Activated CD4-positive, alpha-beta T cell treated with anti-CD3 and anti-CD28 coated beads for 36 hours (primary cell): ENCODE measurements at places on chromosomes 5 and 9. TPM values are rescaled to one million over a fixed set of nuclear protein-coding genes. Genes with fewer than 3 reads are reported as not detected.

DNA sequence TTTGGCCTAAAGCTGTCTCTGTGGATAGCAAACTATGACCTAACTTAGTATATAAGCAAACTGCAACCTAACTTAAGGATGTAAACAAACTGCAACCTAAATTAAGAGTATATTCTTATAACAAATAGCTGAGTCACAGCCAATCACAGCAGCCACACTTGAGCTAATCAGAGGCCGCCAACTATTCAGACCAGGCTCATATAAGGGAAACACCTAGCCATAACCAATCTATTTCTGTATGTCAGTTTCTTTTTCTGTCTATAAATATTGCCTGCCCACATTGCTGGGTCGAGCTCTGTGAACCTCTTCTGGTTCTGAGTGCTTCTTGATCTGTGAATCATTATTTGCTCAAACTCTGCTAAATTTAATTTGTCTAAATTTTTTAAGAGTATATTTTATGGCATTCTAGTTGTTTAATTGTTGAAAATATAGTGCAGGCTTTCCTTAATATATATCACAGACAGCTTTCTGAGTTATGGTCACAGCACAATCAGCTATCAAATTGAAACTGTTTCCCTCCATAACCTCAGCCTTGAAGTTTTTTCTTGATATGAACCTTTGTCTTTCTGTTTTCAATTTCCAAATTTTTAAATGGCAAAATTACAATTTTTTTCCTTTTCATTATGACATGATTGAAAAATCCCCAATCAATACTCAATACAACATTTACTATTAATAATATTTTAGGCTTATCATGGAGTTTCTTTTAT is 327.1 kb upstream of the NUDT12 start:
- DNase-seq, result no peak
- no peaks in the 10 kb centered on the region for H3K36me3 ChIP-seq
- no peak overlapping the region for H3K4me3 ChIP-seq
- no peaks in the 10 kb centered on the region for H3K4me1 ChIP-seq

GRCh38 chr5:173989432-173990082 is 587 bp downstream of the C5orf47 start:
- peaks cover 8% of the 10 kb centered on the region for H3K27me3 ChIP-seq
- no peaks in the 10 kb centered on the region for H3K4me1 ChIP-seq
- DNase-seq, result no peak

DNA sequence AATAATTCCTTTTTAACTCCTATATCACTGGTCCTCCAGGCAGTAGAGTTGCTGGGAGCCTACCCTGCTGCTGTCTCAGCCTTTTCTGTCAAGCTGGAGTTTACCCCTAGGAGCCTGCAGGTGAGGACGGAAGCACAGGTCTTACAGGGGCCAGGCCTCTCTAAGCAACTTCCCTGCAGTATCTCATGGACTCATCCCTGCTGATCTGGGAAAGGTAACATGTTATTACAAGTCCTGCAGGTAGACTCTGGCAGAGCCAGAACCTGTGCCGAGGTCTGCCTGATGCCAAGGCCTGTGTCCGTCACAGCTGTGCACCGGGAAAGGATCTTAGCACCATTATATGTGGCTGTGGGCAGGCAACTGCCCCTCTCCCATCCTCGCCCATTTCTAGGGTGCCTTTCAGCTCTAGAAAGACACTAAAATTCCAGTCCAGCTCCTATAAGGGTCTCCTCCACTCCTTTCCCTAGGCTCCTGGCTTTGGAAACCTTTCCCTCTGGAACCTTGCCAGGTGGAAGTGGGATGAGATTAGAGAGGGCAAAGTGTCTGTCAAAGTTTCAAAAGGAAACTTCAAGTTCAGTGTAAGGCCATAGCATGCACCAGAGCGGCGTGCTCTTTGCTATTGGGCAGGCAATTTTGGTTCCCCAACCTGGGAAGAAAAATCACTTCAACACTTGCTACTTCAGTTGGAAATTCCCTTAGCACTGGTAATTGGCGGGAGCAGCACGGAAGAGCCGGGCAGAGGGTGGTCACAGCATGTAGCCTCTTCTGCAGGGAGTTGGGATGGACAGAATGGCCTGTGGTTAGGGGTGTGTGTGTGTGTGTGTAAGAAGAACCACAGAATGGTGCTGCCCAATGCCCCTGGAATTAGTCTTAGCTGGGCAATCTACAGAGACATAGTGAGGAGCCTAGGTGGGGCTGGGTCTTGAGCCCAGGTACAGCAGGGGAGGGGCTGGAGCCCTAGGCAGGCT is 17.5 kb downstream of the TMEM171 start:
- H3K4me1 ChIP-seq, result no peaks in the 10 kb centered on the region
- no peak overlapping the region for H3K27ac ChIP-seq
- no peak for DNase-seq
- H3K36me3 ChIP-seq, result no peaks in the 10 kb centered on the region

DNA sequence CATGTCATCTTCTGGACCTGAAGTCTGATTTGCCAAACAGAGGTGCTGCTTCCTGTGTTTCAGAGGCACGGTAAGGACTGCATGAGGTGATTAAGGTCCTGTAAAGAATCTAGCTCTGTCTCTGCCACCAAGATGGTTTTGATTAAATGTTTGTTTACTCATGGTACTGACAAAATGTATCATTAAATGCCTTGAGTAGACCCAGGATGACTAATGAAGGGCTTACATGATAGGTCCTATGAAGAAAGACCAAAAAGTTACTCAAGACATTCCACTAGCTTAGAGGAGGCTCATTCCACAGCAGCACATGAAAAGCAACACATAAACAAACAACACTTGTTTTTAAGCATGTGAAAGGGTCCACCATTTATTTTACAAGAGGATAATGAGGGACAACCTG is 100.9 kb downstream of the BOD1 start:
- no peaks in the 10 kb centered on the region for H3K4me1 ChIP-seq
- no peak for DNase-seq
- H3K27me3 ChIP-seq, result peaks cover 31% of the 10 kb centered on the region
- H3K36me3 ChIP-seq, result no peaks in the 10 kb centered on the region
- no peak overlapping the region for H3K4me3 ChIP-seq

GRCh38 chr5:56356121-56356835 is 123.1 kb upstream of the ANKRD55 start:
- no peaks in the 10 kb centered on the region for H3K36me3 ChIP-seq
- no peak overlapping the region for H3K27ac ChIP-seq
- H3K4me1 ChIP-seq, result peaks cover 38% of the 10 kb centered on the region
- H3K27me3 ChIP-seq, result no peaks in the 10 kb centered on the region
- DNase-seq, result no peak

DNA sequence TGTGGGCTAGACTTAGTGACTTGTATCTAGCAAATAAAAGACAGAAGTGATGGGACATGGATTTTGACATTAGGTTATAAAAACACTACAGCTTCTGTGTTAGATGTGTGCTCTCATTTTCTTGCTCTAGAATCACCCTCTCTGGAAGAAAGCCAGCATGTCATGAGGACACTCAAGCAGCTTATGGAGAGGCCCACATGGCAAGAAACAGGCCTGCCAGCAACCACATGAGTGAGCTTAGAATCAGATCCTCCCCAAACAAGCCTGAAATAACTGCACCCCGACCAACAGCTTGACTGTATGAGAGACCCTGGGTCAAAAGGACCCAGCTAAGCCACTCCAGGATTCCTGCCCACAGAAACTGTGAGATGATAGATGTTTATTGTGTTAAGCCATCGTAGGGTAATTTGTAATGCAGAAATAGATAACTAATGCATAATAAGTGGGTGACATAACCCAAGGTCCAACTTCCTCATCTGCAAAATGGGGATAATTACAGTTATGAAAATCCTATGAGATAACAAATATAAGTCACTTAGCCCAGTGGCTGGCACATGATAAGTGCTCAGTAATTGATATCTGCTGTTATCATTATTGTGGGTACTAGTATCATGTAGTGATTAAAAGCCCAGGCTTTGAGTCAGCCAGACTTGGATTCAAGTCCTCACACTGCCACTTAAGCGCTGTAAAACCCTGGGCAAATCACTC is 86.5 kb downstream of the KLHL3 start:
- H3K27me3 ChIP-seq, result no peaks in the 10 kb centered on the region
- no peak overlapping the region for H3K27ac ChIP-seq
- peaks cover 19% of the 10 kb centered on the region for H3K36me3 ChIP-seq
- no peak for DNase-seq
- no peaks in the 10 kb centered on the region for H3K4me1 ChIP-seq

DNA sequence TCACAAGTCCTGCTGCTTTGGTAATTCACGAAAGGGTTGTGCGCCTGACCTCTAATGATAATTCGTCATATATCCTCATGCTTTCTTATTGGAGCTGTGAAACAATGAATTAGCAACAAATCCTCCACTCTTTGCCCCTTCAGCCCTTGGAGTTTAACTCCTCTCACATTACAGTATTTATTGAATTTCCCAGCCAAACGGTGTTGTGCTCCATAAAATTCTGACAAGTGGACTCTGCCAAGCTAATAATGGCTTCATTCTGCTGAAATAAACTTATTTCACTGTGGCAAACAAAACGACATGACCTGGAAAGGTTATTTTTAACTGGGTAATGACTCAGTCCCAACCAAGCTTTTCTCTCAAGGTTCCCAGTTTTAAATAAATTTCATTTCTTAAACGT is 984.4 kb upstream of the DMAC1 start:
- no peaks in the 10 kb centered on the region for H3K27me3 ChIP-seq
- H3K27ac ChIP-seq, result no peak overlapping the region
- DNase-seq, result no peak

DNA sequence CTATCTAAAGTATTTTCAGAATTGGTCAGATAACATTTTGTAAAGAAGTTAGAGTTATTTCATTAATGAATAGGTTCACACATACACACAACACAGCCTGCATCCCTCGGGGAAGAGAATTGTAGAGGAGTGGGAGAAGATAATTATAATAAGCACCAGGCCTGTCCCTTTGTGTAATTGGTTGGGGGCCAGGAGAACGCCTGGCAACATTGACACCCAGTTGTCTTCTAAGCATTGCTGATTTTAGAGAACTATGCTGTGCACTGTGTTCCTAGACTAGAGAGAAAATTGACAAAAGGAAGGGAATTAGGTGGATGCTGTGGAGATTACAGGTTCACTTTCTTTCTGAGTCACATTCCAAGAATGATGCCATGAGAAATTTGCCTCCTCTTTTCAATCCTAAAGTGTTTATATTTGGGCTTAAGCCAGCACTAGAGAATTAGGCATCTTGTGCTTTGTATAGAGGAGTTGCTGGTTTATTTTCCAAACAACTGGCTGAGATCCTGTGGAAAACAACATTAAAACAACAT is 247.6 kb downstream of the COX7C start:
- no peak overlapping the region for H3K4me3 ChIP-seq
- no peak overlapping the region for H3K27ac ChIP-seq
- no peak for DNase-seq
- no peaks in the 10 kb centered on the region for H3K36me3 ChIP-seq
- no peaks in the 10 kb centered on the region for H3K4me1 ChIP-seq

GRCh38 chr9:103068753-103069152 is 73.6 kb downstream of the CYLC2 start:
- H3K4me3 ChIP-seq, result no peak overlapping the region
- no peaks in the 10 kb centered on the region for H3K4me1 ChIP-seq
- no peaks in the 10 kb centered on the region for H3K36me3 ChIP-seq
- DNase-seq, result no peak

GRCh38 chr5:141657404-141657803 is 6.2 kb upstream of the FCHSD1 start:
- H3K27me3 ChIP-seq, result no peaks in the 10 kb centered on the region
- no peak for DNase-seq
- no peaks in the 10 kb centered on the region for H3K4me1 ChIP-seq
- H3K4me3 ChIP-seq, result no peak overlapping the region
- H3K27ac ChIP-seq, result no peak overlapping the region
- no peaks in the 10 kb centered on the region for H3K36me3 ChIP-seq

- DNase-seq, result peak; percentile 20
- no peak overlapping the region for H3K4me3 ChIP-seq
- H3K27me3 ChIP-seq, result peaks cover 5% of the 10 kb centered on the region
- H3K36me3 ChIP-seq, result no peaks in the 10 kb centered on the region
- no peak overlapping the region for H3K27ac ChIP-seq
Measured at GRCh38 chr5:82817897-82818676, 259.1 kb downstream of the TMEM167A start.

DNA sequence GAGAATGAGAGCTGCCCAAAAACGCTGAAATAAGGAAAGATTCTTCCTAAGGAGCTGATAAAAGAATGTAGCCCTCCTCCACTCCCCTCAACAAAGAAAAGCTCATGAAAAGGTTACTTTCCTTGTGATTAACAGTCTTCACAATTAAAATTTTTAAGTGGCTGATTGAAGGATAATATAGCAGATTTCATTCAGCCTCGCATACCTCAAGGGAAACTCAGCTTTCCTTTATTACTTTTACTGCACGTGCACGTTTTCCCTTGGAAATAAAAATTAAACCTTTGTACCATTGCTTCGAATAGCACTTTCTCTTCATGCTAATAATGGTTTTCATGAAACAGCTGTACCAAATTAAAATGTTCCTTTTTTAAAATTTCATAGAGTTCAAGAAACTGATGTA is 234.0 kb upstream of the GRAMD2B start:
- H3K27me3 ChIP-seq, result no peaks in the 10 kb centered on the region
- H3K36me3 ChIP-seq, result no peaks in the 10 kb centered on the region
- H3K4me1 ChIP-seq, result no peaks in the 10 kb centered on the region
- H3K27ac ChIP-seq, result no peak overlapping the region

- H3K4me3 ChIP-seq, result no peak overlapping the region
- no peak for DNase-seq
- no peaks in the 10 kb centered on the region for H3K4me1 ChIP-seq
- H3K36me3 ChIP-seq, result no peaks in the 10 kb centered on the region
Measured at GRCh38 chr5:168218746-168219145, 72.7 kb upstream of the WWC1 start.

- no peaks in the 10 kb centered on the region for H3K36me3 ChIP-seq
- H3K4me3 ChIP-seq, result no peak overlapping the region
- no peak overlapping the region for H3K27ac ChIP-seq
- no peak for DNase-seq
- no peaks in the 10 kb centered on the region for H3K27me3 ChIP-seq
Measured at GRCh38 chr5:90853750-90854149, 295.2 kb downstream of the ADGRV1 start.

GRCh38 chr5:79284846-79285245 is 48.9 kb downstream of the JMY start:
- H3K4me3 ChIP-seq, result no peak overlapping the region
- H3K36me3 ChIP-seq, result peaks cover 35% of the 10 kb centered on the region
- H3K4me1 ChIP-seq, result peaks cover 16% of the 10 kb centered on the region
- H3K27ac ChIP-seq, result no peak overlapping the region

GRCh38 chr5:6849316-6850105 is 136.3 kb downstream of the TENT4A start:
- DNase-seq, result peak; percentile 62
- peaks cover 12% of the 10 kb centered on the region for H3K4me1 ChIP-seq
- no peak overlapping the region for H3K27ac ChIP-seq
- peaks cover 7% of the 10 kb centered on the region for H3K36me3 ChIP-seq
- peaks cover 1% of the 10 kb centered on the region for H3K27me3 ChIP-seq

- H3K27me3 ChIP-seq, result no peaks in the 10 kb centered on the region
- H3K4me1 ChIP-seq, result peaks cover 12% of the 10 kb centered on the region
- H3K36me3 ChIP-seq, result no peaks in the 10 kb centered on the region
- DNase-seq, result peak; percentile 33
- no peak overlapping the region for H3K27ac ChIP-seq
- no peak overlapping the region for H3K4me3 ChIP-seq
Measured at GRCh38 chr5:31972558-31972957, 201.6 kb downstream of the GOLPH3 start.

- no peak overlapping the region for H3K27ac ChIP-seq
- H3K27me3 ChIP-seq, result no peaks in the 10 kb centered on the region
- H3K4me1 ChIP-seq, result peaks cover 16% of the 10 kb centered on the region
- no peak overlapping the region for H3K4me3 ChIP-seq
- no peaks in the 10 kb centered on the region for H3K36me3 ChIP-seq
Measured at GRCh38 chr9:123359546-123359945, 3.5 kb downstream of the CRB2 start.

Gene BARX1
- total RNA-seq, result 1.9 TPM

Gene GRM6
- not detected for total RNA-seq

Gene CCL27
- 0.23 TPM for total RNA-seq

Gene NR6A1
- 0.82 TPM for total RNA-seq

Gene LCN10
- total RNA-seq, result 0.71 TPM

Gene TMEM252
- total RNA-seq, result not detected
